ENCODE measurements at places on chromosomes 5 and 9.

DNA sequence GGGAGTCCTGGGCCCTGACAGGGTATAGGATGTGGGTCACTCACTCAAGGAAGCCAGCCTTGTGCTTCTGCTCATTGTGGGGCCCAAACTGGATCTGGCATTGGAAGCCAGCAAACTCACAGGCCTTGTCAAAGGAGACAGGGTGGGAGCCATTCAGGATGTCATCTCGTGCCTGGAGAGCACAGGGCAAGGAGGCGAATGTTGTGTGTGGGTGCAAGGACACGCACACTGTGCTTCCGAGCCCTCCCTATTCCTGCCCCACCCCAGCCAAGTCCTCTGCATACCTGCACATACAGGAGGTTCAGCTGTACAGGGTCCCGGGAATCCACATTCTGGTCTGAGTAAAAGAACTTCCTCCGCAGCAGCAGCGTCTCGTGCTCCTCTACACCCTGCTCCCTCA, 8.1 kb downstream of the TLN1 start:
- no peak for DNase-seq

GRCh38 chr9:18976221-18976708, 56.7 kb downstream of the SAXO1 start:
- DNase-seq, result no peak

- DNase-seq, result no peak
Measured at GRCh38 chr9:9924376-9924775, 688.4 kb downstream of the PTPRD start.

DNA sequence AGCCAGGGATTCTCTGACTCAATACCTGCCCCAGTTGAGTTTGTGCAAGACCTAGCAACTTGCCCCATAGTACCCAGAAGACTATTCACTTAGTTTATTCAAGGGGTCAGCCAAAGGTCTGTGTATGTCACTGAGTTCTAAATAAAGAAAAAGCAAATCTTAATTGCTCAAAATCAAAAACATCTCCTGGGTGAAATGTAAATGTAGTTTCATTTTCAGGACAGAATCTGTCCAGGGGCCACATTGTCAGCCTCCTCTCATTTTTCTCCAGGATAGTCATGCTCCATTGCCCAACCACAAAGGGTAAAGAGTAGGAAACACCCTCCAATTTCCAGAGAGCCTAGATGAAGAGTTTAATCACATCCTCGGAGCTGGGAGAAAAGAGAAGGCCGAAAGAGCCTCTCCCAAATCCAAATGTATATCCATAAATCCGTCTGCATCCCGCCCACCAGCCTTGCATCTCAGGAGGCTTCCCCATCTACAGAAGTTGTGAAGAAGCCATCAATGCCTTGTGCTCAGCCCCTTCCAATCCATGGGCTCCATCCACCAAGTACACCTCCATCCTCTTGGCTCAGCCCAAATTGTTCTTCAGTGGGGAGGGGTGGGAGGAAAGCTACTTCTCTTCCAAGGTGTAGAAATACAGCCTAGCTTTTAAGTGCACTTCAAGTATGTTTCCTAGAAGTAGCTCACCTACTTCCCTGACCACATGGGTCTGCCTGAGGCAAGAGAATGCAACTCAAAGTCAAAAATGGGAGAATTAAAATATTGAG, 26.9 kb downstream of the ADAM19 start:
- DNase-seq, result peak; percentile 91

GRCh38 chr5:109929911-109930310, 240.2 kb downstream of the MAN2A1 start:
- DNase-seq, result no peak

DNA sequence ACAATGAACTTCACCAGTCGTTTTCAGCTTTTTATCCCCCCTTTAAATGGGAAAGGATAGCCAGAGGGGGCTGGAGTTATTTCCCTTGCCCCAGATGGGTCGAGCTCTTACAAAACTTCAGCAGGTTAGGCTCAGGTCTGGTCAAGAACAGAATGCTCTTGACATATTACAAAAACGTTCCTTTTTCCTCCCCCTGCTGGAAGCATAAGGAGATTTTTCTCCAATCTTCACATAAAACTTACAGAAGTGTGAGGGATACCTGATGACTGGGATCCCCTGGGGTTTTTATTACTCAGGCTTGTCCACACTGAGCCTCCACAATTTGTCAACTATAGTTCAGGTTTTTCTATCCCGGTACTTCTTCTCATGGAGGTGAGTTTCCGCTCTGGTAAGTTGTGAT, 60.8 kb downstream of the CSF2 start:
- DNase-seq, result no peak

DNA sequence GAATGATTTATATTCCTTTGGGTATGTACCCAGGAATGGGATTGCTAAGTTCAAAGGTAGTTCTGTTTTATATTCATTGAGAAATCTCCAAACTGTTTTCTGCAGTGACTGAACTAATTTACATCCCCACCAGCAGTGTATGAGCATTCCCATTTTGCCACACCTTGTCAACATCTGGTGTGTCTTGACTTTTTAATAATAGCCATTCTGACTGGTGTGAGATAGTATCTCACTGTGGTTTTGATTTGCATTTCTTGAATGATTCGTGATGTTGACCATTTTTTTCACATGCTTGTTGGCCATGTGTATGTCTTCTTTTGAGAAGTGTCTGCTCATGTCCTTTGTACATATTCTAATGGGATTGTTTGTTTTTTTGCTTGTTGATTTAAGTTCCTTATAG, 421.5 kb downstream of the KIAA0825 start:
- DNase-seq, result peak; percentile 8

GRCh38 chr9:128383791-128384190, 12.6 kb downstream of the URM1 start:
- no peak for DNase-seq

DNA sequence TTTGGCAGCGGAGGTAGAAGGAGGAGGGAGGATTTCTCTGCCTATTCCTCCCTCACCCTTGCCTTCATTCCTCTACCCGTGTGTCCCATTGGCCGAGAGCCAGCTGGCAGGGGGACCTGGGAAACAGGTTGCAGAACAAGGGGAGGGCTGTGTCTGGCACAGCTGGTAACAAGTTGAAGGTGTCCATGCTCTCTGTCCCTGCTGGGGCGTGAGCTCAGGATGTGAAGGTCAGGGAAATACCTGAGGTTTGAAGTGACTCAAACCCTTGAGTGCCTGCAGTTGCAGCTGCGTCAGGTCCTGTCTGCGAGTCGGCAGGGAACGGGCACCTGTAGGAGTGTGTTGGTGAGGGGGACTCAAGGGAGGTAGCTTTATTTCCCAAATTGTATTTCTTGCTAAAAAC, 16.2 kb downstream of the MIGA2 start:
- no peak for DNase-seq

DNA sequence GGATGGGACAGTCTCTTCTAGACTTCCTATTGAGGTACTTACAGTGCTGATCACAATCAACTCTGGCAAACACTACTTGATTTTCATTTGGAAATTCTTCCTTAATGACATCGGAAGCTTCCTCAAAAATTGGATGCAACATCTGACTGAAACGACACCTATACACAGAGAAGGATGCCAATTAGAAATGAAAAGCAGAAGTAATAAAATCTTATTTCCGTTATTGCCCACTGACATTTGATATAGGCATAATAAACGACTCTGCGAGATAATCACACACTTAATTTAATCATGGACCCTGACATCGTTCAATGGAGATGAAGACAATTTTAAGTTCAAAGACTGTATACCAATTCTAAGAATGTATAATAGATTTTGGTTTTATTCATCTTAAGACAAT, 46.4 kb downstream of the ERP44 start:
- DNase-seq, result no peak

GRCh38 chr5:133876266-133876665, 92.2 kb downstream of the C5orf15 start:
- DNase-seq, result no peak

DNA sequence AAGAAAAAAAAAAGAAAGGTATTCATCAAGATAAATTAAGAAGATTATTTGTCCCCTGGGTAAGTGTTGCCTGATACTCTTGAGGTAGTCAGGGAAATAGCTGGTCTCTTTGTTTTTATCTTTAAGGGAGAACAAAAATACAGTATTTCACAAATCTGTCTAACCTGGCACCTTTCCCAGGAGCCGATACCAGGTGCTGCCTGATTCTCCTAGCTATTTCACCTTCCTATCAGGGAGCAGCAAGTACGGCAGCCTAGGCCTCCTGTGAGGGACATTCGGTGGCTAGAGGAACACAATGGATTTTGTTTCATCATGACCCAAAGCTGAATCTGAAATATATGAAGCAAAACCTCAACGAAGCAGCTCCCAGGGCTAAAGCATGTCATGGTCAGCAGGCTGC, 86.0 kb downstream of the TARS1 start:
- no peak for DNase-seq

DNA sequence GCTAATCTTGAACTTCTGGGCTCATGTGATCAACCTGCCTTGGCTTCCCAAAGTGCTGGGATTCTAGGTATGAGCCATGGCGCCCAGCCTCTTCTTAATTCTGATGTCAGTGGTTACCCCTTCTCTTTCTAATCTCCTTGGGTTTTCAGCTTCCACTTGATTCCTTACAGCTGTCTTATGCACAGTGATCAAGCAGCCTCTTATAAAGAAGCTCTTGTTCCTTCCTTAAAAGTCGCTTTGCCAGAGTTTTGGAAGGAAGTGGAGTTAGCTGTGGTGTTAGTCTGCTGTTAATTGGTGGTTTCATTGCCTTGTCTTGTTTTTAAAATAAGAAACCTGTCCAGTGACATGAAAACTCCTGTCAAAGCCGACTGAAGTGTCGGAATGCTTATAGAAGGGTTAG, 128.1 kb upstream of the CACNA1B start:
- DNase-seq, result no peak

GRCh38 chr5:73591102-73591695, 25.7 kb downstream of the UTP15 start:
- DNase-seq, result peak; percentile 64

DNA sequence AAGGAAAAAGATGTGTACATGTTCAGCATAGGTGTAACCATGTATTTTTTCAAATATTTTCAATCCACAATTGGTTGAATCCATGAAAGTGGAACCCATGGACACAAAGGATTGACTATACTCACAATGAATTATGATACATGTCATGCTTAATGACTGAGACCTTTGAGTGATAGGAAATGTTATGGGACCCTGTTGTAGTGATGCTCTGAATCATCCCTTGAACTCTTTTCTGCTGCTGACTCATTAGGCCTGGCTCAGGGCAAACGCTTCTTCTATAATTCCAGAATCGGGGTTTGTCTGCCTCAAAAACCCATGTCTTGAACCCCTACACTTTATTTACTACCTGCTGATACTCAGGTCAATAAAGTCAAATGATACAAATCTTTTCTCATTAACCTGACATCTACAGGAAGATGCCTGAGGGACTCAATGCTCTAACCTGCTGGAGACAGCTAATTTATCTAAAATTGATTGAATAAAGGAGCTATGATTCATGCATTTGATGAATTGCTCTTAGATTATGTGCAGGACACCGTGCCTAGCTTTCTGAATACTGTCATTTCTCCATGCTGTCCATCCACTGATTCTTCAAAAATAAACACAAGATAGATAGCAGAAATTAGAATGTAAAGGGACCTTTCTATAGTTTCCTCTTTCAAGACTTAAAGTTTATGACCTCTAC, 260.1 kb downstream of the PRELID2 start:
- DNase-seq, result no peak

DNA sequence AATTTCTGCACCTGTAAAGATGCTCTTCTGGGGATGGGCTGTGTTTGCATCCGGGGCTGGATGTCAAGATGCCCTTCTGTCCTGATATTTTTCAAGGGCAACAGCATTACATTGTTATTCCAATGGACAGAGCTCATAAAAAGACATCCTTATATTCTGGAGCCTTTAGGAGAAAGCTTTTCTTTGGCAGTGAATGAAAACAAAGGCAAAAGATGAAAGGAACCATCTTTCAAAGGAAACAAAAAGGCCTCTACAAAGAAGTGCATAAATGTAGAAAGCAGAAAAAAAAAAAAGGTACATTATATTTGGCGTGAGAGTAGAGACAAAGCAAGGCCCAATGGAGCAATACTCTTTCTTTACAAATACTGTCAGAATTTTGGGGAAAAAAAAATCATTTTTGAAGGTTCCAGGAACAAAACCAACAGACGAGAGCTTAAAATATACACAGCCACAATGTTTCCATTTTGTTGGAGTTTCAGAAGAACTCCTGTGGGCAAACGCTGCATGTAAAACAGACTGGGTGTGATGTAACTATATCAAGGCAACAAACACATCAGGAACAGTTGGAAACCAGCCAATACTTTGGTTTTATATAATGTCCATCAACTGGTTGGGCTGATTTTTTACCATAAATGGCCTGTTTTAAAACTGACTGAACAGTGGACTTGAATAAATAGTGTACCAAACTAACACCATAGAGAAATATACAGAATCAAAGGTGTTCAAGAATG, 885.6 kb upstream of the DMAC1 start:
- no peak for DNase-seq

GRCh38 chr5:76490960-76491359, 87.9 kb downstream of the IQGAP2 start:
- DNase-seq, result no peak

DNA sequence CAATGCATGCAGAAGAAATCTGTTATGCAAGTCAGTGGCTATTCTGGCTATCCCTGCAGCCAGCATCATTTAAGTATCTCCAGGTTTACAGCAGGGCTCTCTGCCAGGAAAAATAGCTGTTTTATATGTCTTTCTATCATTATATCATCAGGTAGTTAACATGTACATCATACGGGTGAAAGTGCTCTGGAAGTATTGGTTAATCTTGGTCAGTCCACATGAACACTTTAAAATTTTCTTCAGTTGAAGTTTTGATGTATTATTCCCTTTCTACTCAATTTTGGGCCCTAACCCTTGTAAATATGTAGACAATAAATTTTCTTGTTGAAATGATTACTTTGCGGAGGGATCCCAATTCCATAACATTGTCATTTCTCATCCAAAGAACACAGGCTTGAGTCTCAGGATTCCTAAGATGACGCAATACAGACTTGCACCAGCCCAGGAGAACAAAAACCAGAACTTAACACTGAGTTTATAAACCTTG, 67.5 kb downstream of the SEMA6A start:
- no peak for DNase-seq

DNA sequence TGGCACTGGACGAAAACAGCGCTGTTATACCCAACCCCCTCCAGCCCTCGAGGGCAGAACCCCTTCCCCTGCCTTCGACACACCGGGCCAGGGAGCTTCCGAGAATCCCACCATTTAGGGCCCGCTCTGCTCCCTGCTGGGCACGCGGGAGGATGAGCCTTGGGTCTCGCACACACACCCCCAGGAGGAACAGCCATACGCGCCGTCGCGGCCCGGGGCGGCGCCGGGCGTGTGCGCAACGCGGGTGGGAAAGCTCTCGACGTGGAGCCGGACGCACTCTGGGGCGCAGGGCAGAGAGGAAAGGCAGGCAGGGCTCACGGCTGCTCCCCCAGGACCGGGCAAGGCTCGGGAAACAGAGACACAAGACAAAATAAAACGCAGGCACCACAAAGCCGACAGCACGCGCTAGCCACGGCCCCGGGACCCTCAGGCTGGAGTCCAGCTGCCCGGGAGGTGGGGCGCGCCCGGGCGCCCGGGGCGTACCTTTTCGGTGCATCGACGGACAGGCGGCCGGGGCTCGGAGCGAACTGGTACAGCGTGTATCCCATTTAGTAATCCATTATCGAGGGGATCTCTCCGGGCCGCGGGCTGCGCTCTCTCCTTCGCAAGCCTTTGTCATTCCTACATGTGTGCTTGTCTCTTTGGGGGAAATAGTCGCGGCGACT, 789 bp downstream of the SEMA6A start:
- DNase-seq, result no peak
